Mammary epithelial cell (primary cell): ENCODE measurements at places on chromosomes 11 and 22.

DNA sequence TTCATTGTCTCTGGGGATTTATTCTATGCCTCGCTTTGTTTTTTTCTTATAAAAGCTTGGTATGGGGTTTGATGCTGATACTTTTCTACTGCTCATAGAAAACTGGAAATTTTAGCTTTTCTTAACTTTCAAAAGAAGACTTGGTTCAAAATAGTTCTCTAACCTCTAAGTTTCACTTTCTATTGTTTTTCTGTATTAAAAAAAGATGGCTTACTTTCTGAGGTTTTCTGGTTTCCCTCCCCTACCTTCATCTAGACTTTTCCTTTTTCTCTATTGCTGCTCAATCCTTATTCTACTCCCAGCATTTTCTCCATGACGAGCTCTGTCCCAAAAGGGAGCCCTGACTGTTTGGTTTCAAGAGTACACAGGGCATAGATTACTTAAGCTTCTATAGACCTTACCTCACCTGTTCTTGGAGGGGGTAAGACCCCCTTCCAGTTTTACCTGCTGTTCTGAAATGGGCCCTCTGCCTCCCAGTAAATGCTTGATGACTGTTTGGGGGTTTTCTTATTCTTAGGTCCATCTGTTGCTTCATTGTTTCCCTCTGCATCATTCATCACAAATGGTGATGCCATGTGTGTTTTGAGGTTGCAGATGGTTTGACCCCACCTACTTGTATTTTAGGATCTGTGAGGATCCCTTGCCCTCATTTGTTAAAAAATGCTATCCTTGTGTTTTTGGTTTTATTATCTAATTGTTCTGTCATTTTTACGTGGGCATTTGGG lies 29.5 kb downstream of the DNHD1 start:
- DNase-seq, result no peak

DNA sequence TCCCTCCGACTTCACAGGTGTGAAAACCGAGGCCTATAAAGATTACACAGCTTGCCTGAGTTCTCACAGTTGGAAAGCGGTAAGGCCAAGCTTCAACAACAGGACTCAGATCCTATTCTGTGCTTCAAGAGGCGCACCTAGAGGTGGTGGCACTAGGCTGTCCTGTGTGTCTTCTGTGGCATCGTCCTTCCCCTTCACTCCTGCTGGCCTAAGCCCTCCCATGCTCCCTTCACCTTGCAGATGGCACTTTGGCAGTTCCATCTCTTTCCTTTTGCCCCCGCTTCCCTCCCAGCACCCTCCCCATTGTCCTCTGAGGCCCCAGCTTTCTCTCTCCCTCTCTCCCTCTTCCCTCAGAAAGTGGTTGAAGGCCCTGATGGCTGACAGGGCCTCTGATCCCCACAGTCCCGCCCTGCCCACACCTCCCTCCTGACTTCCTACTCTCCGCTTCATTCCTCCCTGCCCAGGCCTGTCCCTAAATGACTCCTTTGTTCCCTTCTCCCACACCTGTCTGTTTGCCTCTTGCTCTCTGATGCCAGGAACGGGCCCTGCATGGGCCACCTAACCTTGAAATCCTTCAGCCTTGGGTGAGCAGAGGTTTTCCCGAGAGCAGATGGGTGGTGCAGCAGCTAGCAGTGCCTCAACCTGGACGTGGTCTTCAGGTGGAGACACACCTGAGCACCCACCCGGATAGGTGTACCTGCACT lies 5.8 kb downstream of the TRIM29 start:
- peak; percentile 91 for DNase-seq

- no peak for DNase-seq
These were observed 2.6 kb downstream of the TH start for GRCh38 chr11:2169005-2169378.

DNA sequence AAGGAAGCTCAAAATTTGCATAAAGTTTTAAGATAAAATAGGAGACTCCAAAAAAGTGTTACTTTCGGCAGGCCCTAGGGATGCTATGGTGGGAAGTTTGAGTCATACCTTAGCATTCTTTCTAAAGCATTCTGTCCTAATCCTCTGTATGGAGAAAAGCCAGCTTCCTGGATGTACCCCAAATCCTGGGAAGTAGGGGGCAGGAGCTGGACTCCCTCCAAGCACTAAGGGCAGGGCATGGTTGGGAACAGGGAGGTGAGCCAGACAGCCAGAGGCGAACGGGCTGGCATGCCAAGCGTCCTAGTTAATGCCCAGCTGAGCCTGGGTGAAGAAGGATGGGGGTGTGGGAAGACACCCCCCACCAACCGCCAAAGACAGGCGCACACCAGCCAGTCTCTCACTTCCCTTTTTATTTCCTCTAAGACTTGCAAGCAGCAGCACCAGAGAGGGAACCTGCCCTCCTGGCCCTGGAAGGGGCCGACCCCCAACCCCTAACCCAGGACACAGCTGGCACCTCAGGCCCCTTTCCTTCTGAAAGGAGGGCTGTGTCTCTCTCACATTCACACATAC lies 23.9 kb downstream of the RTN4RL2 start:
- no peak for DNase-seq

DNA sequence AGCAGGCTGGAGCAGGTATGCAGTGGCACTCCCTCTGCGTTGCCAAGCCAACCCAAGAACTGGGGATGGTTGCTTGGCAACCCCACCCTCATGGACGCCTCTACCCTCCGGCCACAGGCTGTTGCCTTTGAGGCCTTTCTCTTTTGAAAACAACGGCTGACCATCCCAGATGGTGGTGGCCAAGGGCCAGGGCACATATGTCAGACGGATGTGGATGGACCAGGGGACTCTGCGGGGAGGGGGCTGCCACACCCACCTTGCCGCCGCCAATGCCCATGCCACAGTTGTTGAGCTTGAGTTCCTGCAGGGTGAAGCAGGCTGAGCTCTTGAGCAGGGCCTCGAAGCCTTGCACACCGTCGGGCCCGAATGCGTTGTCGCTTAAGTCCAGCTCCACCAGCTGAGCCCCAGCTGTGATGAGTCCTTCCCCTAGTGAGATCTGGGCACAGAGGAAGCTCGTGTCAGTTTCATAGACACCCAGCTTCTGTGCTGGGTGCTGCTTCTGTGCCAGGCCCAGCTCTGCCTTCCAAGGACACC lies 21.5 kb downstream of the RANGAP1 start:
- no peak for DNase-seq
